ENCODE measurements at places on chromosomes 13 and 19. TPM values are rescaled to one million over a fixed set of nuclear protein-coding genes. Genes with fewer than 3 reads are reported as not detected.

GRK1 gene
- 0.48 TPM for total RNA-seq

- peak; percentile 99 for DNase-seq
Observed at GRCh38 chr13:27620377-27621115, at the start of gene LNX2. Gene LNX2, minus strand, starts transcription at chr13:27620529. Its CDS starts 38,826 bp downstream, at chr13:27581703.

GRCh38 chr19:33703821-33704220 is 82.1 kb downstream of the CHST8 start:
- peak; percentile 59 for DNase-seq

SLC25A41 gene
- 0.83 TPM for total RNA-seq

ZNF534 gene
- total RNA-seq = 0.73 TPM

SMAD9 gene
- 11.5 TPM for total RNA-seq

ATXN8OS gene
- total RNA-seq = not detected

- DNase-seq = no peak
Observed at GRCh38 chr19:17953316-17953801, 13.5 kb upstream of the KCNN1 start.

DNA sequence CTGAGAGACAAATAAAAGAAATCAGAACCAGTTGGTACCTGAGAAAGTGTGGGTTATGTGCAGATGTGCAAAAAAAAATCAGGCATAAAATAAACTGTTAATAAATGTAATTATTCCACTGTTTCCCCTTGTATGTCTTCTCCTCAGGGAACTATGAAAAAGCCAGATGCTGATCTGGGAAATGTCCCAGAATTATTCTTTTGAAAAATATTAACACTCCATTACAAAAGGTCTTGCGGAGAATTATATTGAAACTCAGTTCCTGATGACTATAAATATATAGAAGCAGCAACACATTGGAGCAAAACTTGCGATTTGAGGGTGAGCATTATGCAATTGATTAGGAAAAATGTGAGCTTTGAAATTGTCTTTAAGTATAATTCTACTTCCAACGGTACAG is 433.3 kb upstream of the KLF12 start:
- no peak for DNase-seq

- no peak for DNase-seq
Observed at GRCh38 chr19:47179653-47180310, 49.1 kb downstream of the SAE1 start.

GRCh38 chr13:30898070-30898469 is 8.0 kb upstream of the MEDAG start:
- no peak for DNase-seq

DNA sequence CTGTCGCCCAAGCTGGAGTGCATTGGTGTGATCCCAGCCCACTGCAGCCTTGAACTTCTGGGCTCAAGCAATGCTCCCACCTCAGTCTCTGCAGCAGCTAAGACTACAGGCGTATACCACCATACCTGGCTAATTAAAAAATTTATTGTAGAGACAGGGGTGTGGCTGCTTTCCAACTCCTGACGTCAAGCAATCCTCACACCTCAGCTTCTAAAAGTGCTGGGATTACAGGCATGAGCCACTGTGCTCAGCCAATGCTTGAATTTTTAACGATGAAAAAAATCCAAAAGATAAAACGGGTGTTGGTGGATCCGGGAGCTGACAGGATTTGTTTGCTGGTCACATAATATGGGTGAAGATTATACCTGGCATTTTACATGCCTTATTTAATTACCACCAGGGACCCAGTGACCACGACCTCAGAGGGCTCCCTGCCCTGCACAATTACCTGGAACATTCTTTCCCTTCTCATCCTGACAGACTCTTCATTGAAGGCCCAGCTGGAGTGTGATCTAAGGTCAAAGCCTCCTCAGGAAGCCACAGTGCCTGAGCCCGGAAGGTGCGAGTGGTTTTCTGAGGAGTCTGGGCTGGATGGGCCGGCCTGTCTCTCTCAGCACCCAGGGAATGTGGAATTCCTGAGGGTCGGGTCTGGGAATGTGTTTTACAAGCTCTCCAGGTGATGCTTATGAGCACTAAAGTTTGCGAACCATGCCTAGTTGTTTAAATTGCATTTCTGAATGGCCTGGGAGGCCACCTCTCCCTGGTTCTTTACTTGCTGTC is 193.3 kb downstream of the USP12 start:
- DNase-seq = no peak

DNA sequence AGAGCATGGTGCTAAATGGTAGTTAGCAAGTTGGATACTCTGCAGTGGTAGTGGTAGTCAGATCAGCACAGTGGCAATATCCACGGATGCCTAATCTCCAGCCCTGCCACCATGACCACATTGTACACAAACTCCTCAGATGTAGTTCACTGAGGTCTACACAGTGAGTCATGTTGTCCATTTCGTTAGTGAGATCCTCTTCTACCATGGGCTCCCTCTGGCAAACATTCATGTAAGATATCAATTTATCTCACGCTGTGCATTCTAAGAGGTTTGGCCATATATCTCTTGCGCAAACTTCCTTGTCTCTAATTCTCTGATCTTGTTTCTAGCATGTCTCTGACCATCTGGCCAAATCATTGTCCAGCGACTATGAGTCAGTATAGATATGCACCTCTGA is 58.2 kb downstream of the POLR1D start:
- no peak for DNase-seq

DNA sequence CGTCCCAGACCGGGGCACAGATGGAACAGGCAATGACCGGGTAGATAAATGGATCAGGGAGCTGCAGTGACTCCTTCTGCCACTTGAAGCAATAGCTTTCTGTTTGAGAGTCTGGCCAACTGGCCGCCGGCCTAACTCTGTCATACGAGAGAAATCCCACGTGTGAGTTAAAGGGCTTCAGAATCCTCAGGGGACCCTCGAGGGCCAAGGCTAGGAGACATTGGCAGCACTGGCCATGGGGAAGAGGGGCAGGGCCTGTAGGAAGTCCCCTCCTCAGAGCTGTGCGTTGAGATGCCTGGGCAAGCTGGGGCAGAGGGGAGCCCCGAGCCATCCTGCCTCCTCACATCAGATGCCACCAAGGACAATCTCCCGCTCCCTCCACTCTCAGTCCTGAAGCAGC is 51.6 kb downstream of the KLF2 start:
- DNase-seq = peak; percentile 68

- DNase-seq = no peak
Observed at GRCh38 chr13:43783820-43784219, 3.0 kb downstream of the ENOX1 start.

ZNF578 gene
- 2.6 TPM for total RNA-seq

DNA sequence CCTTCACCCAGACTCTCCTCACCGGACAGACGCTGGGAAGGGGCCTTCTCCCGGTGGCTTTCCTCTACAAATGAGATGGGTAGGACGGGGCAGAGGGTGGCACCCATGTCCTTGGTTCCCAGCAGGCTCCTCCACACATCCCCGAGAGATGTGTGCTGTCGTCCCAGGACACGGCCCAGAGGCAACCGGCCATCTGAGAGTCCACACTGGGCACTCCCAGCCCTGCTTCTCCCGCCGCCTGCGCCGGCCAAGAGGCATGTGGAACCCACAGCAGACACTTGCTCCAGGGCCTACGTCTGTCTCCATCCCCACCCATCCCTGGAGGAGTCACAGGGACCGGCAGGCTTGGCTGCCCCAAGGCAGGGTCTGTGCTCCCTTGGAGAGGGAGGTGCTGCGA is 179.9 kb downstream of the KDM4B start:
- DNase-seq = no peak

GRCh38 chr19:5889288-5889971 is 14.2 kb downstream of the NDUFA11 start:
- no peak for DNase-seq

TPTE2 gene
- total RNA-seq = not detected

All from cardiac septum (tissue), 1 donor.